Anterior cingulate cortex (tissue), 58 donors: ENCODE measurements at places on chromosomes 1 and 21.
A peak's percentile ranks its signal among the peaks of the same experiment; 100 is the strongest.

GRCh38 chr1:24351247-24351646, 32.1 kb downstream of the GRHL3 start:
- no peak for DNase-seq

- no peak for DNase-seq
Measured at GRCh38 chr1:236284291-236284721, 2.5 kb upstream of the ERO1B start.

DNA sequence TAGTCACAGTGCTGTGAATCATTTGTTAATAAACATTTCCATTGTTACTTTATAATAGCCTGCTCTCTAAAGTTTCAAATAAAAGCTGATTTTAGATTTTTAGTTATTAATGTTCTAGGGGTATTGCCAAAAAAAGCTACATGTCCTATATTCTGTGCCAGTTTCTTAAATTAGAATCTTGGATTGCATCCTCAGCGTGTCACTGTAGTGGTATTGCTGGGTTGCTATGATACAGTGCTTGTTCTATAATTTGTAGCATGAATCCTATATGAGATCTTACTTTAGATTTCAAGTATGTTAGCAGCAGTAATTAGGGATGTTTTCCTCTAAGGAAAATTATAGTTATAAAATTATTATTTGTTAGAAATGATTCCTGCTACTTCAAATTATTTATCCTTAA, 16.4 kb downstream of the PPP2R5A start:
- DNase-seq: no peak

DNA sequence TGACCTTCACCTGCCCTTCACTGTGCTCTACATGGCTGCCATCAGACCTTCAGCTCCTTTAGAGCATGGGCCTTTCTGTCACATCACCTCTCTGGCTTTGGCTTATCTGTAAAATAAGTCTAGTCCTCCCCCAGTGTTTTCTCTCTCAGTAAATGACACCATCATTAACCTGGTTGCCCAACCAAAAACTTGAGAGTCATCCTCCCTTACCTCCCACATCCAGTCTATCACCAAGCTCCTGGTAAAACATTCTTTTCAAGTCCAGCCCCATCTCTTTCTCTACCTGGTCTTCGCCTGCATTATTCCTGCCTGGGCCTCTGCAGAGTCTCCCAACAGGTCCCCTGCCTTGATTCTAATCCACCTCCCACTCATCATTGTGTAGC, 13.1 kb downstream of the SLC26A9 start:
- no peak for DNase-seq

DNA sequence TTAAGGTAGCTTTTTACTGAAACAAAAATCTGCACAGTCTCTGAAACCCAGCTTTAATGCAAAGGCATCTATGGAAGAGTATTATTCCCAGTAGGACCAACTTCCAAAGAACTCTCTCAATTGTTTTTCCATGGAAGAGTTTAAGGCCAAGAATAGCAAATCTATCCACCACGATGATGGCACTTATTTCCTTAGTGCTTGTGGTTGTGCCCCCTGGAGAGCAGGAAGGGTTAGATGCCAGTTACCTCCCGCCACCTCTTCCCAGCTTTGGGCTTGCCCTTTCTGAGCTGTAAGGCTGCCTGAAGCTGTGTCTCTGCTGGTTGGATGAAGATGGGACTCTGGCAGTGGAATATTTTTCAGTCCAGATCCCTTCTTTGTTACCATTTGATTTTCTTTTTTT, 4.8 kb upstream of the ATP1A1 start:
- DNase-seq: no peak

- DNase-seq: peak; percentile 21
Measured at GRCh38 chr1:215568299-215568692, 1.2 kb downstream of the KCTD3 start.

GRCh38 chr1:170162459-170163246, 16.9 kb downstream of the NTMT2 start:
- DNase-seq: no peak

DNA sequence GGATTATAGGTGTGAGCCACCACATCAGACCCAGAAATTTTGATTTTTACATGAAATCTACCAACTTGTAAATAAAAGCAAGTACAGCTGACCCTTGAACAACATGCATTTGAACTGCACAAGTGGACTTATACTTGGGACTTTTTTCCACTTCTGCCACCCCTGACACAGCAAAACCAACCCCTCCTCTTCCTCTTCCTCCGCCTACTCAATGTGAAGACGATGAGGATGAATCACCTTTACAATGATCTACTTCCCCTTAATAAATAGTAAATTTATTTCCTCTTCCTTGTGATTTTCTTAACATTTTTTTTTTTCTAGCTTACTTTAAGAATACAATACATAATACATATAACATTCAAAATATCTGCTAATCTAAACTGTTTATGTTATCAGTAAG, 17.5 kb upstream of the YRDC start:
- no peak for DNase-seq

GRCh38 chr21:14120091-14120734, 90.5 kb downstream of the LIPI start:
- peak; percentile 8 for DNase-seq

DNA sequence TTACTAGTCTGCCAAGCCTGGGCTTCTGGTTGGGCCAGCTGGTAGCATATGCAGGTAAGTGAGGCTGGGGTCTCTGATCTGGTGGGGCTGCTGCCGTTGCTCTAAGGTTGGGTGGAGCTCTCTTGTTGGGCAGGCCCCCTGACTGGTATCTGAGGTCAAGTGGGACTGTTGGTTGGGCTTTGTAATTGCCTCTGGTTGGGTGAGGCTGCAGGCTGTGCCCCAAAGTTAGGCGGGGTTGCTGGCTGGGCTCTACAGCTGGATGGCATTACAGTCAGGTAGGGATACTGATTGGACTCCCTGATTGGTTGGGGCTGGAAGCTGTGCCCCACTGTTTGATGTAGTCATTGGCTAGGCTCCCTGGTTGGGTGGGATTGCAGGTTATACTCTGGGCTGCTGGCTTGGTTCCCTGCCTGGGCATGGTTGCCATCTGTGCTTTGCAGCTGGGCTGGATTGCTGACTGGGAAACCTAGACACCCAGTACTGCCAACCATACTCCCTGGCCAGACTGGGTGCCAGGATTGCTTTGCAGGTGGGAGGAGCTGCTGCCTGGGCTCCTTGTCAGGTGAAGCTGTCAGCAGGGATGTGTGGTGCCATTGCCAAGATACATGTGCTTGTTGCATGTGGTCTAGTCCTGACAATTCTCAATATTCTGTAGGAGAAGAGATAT, 130.5 kb downstream of the RABGAP1L start:
- no peak for DNase-seq

- DNase-seq: no peak
Measured at GRCh38 chr1:13554798-13555197, 28.8 kb upstream of the PDPN start.

DNA sequence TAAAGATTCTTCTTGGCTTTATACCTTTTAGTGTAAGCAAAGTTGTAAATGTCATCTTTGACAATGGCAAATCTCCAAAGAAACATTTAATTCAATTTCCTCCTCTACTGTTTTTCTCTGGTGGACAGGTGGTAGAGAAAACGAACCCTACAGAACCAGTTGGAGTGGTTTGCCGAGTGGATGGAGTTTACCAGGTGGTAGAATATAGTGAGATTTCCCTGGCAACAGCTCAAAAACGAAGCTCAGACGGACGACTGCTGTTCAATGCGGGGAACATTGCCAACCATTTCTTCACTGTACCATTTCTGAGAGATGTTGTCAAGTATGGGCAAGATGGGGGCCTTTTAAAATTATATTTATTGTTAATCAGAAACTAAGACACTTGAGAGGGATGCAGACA, 25.8 kb downstream of the UAP1 start:
- DNase-seq: no peak

GRCh38 chr1:210690236-210690635, 361.5 kb downstream of the HHAT start:
- DNase-seq: no peak

DNA sequence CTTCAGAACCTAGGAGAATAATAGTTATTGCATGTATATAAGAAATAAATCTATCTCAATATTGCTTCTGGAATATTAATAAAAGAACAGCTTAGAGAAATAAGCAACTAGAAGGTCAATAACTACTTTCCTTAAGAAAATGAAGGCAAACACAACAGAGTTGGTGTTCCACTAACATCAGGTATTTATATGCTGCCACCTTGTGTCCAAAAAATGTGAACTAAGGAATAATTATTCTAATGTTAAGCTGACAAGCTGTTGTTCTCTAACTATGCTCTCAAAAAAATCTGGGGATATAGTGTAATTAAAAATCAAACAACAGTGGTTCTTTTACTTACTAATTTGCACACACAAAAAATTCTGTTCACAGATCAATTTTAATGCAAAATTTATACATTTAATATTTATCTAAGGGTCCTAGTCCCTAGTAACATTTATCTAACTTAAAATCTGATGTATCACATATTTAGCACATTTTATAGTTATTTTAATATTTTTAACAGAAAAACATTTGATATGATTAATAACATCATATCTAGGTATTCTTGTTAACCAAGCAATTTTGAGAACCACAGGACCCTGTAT, 39.6 kb downstream of the UCHL5 start:
- DNase-seq: no peak

DNA sequence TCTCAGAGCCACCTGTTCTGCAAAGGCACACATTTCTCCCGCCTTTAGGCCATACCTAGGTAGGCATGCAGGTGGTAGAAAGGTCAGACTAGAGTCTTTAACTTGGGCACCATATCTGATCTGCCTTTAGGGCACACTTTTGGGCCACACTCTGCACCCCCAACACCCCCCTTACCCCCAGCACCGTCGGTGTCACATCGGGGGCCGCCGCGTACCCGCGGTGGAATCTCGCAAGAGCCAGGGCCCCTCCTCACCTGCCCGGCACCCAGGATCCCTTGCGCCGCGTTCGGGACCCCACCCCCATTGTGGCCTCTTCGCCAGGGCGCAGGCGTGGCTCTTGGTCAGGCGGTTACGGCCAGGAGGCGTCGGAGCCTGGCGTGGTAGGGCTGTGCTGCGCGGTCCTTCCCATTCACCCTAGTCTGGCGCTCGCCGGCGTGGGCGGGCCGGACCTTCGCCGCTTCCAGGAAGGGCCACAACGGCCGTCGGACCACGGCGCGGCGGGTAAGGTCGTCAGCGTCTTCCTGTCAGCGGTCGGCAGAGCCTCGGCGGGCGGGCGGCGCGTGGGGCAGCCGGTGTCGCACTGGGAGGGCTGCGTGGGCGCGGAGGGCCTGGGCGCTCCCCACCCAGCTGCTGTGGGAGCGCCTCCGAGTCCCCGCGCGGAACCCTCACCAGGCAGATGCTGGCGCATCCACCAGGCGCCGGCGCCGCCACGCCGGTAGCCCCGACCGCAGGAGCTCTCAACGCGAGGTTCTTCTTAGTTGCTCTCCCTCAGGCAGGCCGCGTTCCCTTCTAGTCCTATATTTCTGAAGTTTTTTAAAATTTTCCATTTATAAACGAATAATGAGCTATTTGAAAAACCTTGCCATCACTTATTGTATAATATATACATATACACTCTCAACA, at the start of gene DNAH14:
DNAH14 (plus strand) TSS at position 341 of the 903 bp plus-strand sequence. CDS start 23,028 bp downstream, outside the sequence.
- no peak for DNase-seq

DNA sequence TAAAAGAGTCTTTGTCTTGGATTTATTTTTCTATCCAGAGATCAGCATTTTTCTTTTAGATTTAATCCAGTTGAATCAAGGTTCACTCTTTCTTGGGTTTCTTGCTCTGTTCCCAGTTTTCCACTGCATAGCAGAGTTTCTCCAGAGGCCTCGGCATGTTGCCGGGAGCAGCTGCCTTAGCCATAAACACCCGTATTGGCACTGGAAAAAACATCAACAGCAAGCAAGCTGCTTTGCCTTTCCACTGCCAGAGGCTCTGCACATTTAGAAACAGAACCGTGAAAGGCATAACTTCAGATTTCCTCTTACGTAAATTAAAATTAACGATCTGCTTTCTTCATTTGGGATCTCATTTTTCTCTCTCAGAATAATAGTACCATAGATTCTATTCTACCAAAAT, 181.8 kb upstream of the L1TD1 start:
- DNase-seq: no peak

- DNase-seq: no peak
Measured at GRCh38 chr1:223402790-223403142, 9.6 kb downstream of the CCDC185 start.

- no peak for DNase-seq
Measured at GRCh38 chr1:94922761-94923331, 4.1 kb downstream of the CNN3 start.

DNA sequence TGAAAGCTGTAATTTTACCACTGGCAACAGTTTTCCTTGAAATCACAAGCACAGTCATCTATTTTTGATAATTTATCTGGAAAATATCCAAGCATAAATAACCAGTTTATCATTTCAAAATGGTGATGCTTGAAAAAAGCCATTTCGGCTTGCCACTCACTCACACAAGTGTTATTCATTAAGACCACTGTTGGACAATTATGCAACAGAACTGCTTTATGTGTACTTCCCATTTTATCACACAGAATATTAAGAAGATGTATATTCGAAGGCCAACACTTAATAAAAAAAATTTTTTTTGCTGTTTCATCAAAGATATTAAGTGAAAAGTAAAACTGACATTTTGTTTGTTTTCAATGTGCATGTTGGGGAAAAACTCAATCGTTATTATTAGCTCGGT, 62.3 kb downstream of the EIF4G3 start:
- DNase-seq: no peak

- DNase-seq: no peak
Measured at GRCh38 chr1:94304553-94304952, 67.2 kb upstream of the ARHGAP29 start.

GRCh38 chr1:58722414-58722813, 22.6 kb upstream of the MYSM1 start:
- DNase-seq: no peak

GRCh38 chr1:111089638-111090037, 50.3 kb downstream of the DRAM2 start:
- no peak for DNase-seq

DNA sequence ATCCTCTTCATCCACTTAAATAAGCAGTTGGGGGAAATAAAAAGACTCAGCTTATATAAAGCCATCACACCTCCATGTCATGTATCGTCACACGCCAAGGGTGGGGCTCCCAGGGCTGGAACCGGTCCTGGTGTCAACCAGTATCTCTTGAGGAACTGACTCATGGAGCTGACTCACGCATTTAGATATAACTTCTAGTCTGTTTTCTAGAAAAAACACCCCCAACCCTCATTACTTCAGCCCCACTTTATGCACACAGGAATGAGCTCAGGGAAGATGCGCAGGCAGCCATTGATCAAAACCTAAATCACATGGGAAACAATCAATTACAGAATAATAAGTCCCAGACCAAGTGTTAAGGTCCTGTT, 6.9 kb upstream of the IL22RA1 start:
- DNase-seq: no peak

GRCh38 chr1:151673407-151673806, 43.2 kb downstream of the CELF3 start:
- no peak for DNase-seq

GRCh38 chr1:165879946-165880345, 52.5 kb downstream of the UCK2 start:
- no peak for DNase-seq

DNA sequence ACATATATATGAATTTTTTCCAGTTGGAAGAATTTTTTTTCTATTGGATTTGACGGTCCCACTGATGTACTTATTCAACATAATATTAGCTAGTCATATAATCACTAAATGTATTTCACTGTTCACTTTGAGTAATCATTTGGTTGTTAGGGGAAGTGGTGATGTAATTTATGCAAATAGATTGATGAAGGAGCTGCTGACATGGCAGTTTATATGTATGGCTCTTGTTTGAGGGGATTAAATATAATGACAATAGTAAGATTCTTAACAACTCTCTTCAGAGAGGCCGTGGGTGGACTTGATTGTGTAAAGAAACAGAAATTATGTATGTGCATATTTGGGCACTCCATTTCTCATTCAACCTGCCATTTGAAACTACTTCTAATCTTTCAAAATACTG, 653.6 kb upstream of the ADGRL4 start:
- DNase-seq: no peak

GRCh38 chr1:228453022-228453560, 34.1 kb upstream of the RNF187 start:
- no peak for DNase-seq
